ENCODE measurements at places on chromosomes 1 and 21.
A peak's percentile ranks its signal among the peaks of the same experiment; 100 is the strongest.

DNA sequence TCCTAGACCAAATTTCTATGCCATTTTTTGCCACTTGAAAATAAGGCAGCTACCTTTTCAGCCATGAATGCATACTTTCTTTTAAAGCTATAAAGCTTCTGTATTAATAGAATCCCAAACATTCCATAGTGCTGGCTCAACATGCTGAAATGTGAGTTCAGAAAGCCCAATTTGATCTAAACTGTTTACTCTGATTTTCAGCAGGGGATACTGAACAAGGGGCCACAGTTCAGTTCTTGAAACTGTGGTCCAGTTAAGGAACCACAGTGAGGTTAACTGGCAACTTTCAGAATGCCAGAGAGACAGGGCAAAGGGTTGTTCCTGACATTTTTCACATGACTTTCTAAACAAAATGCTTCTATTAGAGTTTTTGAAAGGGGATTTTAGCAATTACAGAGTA lies 85.7 kb upstream of the COL11A1 start:
- no peak for DNase-seq

DNA sequence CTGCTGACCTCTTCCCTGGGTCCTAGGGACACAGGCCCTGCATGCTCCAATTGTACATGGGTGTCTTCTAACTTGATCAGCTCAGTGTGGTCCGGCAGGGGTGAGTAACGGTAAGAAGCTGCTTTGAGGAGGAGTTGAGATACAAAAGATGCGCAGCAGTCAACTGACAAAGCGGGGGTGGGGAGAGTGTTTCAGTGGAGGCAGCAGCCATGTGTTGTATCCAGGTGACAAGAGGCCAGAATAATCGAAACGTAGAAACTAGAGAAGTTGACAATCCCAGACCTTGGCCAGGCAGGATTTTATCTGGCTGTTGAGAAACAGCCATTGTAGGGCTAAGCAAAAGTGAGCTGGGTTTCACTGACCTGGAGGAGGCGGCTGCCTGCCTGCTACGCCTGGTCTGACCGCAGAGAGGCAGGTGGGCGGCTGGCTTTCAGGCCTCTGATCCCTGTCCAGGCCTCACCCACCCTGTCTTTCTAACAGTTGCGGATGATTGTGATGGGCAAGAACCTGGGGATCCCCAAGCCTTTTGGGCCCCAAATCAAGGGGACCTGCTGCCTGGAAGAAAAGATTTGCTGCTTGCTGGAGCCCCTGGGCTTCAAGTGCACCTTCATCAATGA lies 28.8 kb downstream of the PADI6 start:
- DNase-seq: no peak

DNA sequence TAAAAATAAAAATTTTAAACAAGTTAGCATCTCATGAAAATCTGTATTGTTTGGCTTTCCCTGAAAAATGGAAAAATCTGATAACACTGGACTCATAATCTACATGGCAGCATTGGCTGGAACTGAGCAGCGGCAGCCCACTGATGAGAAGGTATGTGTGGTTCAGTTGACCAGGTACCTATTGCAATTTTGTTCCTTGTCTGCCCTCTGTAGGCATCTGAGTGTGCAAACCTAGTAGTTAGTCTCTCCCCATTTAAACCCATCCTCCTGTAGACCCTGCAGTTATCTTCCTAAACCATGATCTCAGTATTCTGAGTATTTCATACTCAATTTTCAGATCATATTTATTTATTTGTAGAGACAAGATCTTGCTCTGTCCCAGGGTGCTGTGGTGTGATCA lies 59.4 kb upstream of the SERBP1 start:
- DNase-seq: no peak

GRCh38 chr1:162878000-162878596 lies 17.1 kb upstream of the CCDC190 start:
- peak; percentile 25 for DNase-seq

GRCh38 chr1:18652791-18653190 lies 22.1 kb downstream of the PAX7 start:
- no peak for DNase-seq

GRCh38 chr1:245603311-245603865 lies 448.6 kb downstream of the KIF26B start:
- no peak for DNase-seq

- DNase-seq: no peak
Observed at GRCh38 chr1:24276791-24277190, 42.4 kb upstream of the GRHL3 start.

DNA sequence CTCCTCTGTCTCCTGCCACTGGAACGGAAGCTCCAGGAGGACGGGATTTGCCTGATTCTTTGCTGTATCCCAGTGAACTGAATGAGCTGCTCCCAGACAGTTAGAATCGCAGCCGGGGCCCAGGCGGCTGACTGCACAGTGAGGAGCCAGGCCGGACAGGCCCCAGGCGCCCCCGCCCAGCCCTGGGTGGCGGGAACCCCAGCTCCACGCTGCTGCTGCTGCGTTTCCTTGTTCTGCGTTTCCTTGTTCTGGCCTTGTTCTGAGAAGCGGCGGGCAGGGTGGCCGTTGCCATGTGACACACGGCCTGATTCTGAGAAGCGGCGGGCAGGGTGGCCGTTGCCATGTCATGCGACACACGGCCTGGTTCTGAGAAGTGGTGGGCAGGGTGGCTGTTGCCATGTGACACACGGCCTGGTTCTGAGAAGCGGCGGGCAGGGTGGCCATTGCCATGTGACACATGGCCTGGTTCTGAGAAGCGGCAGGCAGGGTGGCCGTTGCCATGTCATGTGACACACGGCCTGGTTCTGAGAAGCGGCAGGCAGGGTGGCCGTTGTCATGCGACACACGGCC lies 56.2 kb downstream of the SLC37A1 start:
- no peak for DNase-seq

DNA sequence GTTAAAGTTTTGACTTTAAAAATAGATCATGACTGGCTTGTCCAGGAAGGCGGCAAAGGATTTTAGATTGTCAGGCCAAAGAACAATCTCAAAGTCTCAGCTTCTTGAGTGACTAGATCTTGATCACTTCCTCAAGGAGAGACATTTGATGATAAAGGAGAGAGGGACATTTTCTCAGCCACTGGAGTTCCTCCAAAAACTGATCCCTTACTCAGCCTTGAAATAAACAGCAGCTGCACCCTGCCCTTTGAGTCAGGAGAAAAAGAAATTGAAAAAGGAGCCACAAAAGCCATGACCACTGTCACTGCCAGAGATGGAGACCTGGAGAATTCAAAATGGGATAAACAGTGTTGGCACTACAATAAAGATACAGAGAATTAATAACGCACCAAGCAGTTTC lies 288.4 kb upstream of the PRMT6 start:
- no peak for DNase-seq

GRCh38 chr1:53902235-53903138 lies 8.5 kb downstream of the DIO1 start:
- DNase-seq: no peak

DNA sequence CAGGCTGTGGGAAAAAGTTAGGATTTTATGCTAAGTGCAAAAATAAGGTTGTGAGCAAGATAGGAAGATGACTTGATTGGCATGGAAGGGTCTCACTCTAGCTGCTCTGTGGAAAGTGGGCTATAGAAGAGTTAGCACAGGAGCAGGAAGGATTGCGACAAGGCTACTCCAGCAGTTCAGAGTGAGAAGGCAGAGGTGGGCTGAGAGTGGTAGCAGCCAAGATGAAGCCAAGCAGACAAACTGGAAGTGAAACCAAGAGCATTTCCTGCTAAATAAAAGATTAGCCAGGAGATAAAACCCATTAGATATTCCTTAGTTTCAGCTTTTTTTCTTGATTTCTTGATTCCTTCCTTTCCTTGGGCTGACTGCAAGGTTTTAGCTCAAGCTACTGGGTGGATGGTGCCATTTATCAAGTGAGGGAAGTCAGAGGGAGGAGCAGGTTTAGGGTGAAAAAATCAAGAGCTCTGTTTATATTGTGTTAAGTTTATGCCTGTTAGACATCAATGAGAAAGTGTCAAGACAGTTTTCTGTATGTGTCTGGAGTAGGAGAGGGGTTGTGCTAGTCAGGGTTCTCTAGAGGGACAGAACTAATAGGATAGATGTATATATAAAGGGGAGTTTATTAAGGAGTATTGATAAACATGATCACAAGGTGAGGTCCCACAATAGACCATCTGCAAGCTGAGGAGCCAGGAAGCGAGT lies 33.1 kb upstream of the ZNF644 start:
- DNase-seq: no peak

- no peak for DNase-seq
Observed at GRCh38 chr1:200873671-200874397, 1.1 kb downstream of the GPR25 start.

GRCh38 chr1:169484101-169484500 lies 1.6 kb downstream of the SLC19A2 start:
- no peak for DNase-seq

DNA sequence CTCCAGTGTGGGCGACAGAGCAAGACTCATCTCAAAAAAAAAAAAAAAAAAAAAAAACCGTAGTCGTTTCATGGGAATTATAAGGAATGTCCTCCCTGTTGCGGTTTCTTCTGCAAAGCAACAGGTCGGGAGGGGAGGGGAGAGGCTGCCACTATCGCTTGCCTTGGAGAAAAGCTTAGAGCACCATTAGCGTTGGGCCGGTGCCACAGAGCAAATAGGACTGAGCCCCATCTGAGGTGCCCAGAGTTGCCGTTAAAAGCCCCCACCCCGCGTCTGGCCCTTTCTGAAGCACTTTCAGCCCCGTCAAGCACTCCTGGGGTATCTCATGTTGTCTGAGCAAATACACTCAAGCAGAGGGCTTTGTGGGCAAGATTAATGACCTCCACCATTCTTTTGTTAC lies 2.2 kb downstream of the RIPPLY3 start:
- no peak for DNase-seq

GRCh38 chr1:94004924-94005323 lies 95.7 kb upstream of the GCLM start:
- no peak for DNase-seq

GRCh38 chr1:25771221-25772114 lies 28.5 kb upstream of the SELENON start:
- no peak for DNase-seq

DNA sequence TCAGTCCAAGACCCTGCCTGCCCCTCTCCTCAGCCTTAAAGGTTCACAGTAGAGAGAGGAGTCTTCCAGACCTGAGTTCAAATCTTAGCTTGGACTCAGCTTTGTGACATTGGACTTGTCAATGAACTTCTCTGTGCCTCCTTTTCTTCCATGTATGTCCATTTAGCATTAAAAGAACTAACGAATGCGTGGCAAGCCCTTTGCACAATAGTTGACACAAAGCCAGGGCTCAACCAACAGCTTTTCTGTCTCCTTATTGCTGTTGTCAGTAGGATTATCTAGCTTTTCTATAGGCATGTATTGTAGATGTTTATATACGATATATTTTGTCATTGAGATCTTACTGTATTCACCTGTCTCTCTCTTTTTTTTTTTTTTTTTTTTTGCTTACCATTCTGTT lies 450.8 kb downstream of the PTPRU start:
- no peak for DNase-seq

DNA sequence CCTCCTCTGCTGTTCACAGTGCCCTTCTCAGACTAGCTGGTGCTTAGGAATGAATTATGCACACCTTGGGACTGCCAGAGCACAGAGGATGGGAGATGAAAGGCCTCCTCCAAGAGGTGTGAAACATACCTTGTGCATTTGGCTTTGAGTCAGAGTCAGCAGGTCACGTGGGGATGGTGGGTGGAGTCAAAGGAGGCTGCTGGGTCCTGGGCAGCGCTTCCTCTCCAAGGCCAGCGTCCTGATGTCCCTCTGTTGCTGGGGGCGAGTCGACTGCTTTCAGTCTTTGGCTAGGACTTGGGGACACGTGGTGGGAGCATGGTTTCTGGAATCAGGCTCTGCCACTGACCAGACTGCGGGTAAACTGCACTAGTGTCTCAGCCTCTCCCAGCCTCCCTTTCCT lies 91.2 kb downstream of the AJAP1 start:
- DNase-seq: no peak

DNA sequence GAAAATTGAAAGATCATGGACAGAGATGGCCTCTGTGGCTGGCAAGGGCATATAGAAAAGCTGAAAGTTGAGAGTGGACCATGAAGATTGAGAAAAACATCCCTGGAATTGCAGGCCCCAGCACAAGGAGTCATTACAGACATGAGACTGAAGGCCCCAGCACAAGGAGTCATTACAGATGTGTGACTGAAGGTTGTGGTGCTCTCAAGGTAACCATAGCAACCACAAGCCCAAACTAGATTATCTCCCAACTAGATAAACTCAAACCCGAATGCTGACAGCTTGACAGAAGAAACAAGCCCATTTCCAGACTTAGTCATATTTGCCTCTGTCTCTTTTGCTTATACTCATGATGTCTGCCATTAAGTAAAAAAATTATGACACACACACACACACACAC lies 1252.1 kb upstream of the ADGRL4 start:
- no peak for DNase-seq

DNA sequence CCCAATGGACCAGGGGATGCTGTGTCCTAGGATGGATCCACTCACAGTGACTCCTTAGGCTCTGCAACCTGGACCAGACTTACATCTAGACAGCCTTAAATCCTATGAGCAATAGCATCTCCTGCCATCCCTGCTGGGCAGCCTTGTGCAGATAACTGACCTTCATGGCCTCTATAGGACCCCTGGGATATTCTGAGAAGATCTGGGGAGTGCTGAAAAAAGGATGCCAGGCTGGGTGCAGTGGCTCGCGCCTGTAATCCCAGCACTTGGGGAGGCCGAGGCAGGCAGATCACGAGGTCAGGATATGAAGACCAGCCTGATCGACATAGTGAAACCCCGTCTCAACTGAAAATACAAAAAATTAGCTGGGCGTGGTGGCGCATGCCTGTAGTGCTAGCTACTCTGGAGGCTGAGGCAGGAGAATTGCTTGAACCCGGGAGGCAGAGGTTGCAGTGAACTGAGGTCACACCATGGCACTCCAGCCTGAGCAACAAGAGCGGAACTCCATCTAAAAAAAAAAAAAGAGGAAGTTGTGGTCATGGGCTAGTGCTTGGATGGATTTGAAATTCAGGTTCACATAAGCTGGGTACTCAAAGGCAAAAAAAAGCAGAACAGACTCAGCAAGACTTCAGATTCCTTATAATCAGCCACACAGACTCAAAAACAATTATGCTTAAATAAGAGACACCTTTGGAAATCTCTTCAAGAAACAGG lies 10.9 kb upstream of the SH2D1B start:
- no peak for DNase-seq

DNA sequence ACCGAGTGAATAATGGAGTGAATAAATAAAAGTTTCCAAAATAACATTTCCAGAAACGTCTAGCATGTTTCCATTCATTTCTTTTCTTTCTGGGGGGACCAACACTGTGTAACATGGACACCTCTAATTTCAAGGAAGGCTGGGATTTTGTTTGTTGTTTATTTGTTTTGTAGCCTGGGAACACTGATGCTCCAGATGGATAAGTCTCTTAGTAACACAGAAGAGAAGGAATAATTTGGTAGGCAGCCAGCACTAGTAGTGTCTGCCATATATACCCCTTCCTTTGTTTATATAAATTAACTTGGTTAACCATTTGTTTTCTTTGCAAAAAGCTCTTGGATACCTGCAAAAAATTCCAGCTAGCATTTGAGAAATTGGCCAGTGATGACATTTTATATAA lies 411.4 kb upstream of the DEPDC1 start:
- no peak for DNase-seq
